ENCODE measurements at places on chromosomes 6 and 20. TPM values are rescaled to one million over a fixed set of nuclear protein-coding genes. Genes with fewer than 3 reads are reported as not detected.

DNA sequence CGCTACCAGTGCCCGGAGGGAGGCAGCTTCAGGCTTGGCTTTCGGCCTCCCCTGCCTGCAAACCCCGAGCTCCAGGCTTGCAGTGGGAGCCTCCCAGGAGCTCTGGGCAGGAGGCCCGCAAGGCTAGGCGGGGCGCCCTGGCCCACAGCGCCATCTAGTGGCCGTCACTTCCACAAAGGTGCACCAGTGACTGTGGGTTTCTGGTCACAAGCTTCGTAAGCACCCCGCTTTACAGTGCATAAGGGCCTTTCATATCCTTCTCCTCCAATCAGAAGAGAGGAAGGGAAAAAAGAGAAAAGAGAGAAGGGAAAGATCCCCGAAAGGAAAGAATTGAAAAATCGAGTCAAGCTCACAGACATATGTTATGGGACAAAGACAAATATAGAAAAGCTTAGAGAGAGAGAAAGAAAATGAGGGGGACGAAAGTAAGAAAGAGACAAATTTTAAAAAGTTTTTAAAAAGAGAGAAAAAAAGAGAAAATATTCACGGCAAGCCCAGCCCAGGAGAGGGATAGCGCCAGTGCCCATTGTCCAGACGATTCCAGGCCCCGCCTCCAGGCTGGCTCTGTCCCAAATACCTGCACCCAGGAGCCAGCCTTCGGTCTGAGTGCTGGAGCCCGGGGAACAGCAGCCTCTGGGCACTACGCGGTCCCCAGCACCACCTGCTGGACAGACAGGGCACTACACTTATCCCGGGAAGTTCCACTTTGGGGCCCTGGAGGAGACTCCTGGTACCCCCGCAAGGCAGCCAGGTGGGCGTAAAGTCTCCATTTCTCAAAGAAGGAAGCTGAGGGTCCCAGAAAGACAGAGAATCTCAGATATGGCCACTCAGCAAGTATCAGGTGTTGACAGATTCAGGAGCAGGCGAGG, 207.1 kb downstream of the PREX1 start:
- no peaks in the 10 kb centered on the region for H3K27me3 ChIP-seq
- peaks cover 19% of the 10 kb centered on the region for H3K4me1 ChIP-seq
- no peak overlapping the region for H3K27ac ChIP-seq

RGS17 gene
- not detected for total RNA-seq

GRCh38 chr20:10928841-10929421, 255.1 kb upstream of the JAG1 start:
- H3K4me3 ChIP-seq = no peak overlapping the region
- no peaks in the 10 kb centered on the region for H3K4me1 ChIP-seq
- H3K36me3 ChIP-seq = no peaks in the 10 kb centered on the region
- no peak overlapping the region for H3K27ac ChIP-seq

- no peaks in the 10 kb centered on the region for H3K4me1 ChIP-seq
- no peaks in the 10 kb centered on the region for H3K27me3 ChIP-seq
- H3K36me3 ChIP-seq = no peaks in the 10 kb centered on the region
- no peak for DNase-seq
- H3K4me3 ChIP-seq = no peak overlapping the region
Observed at GRCh38 chr6:5472571-5472970, 211.3 kb downstream of the FARS2 start.

DNA sequence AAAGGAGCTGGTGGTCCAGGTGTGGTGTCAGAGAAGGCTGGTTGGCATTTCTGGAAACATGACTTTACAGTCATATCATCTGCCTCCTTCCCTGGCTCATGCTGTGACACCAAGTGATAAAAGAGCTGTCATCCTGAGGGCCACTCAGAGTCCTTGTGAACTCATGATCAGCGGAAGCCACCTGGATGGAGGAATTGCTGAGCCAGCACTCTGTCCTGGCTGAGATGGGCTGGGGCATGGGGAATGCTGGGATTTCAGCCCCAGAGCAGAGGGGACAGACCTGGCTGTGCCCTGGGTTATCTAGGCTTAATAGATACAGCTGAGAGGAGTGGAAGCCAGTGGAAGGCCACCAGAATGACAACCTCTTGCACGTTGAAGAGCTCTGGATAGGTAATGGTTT, 214.3 kb downstream of the DHX35 start:
- H3K4me3 ChIP-seq = no peak overlapping the region
- DNase-seq = no peak
- no peak overlapping the region for H3K27ac ChIP-seq
- H3K27me3 ChIP-seq = no peaks in the 10 kb centered on the region
- H3K36me3 ChIP-seq = no peaks in the 10 kb centered on the region
- no peaks in the 10 kb centered on the region for H3K4me1 ChIP-seq

DNA sequence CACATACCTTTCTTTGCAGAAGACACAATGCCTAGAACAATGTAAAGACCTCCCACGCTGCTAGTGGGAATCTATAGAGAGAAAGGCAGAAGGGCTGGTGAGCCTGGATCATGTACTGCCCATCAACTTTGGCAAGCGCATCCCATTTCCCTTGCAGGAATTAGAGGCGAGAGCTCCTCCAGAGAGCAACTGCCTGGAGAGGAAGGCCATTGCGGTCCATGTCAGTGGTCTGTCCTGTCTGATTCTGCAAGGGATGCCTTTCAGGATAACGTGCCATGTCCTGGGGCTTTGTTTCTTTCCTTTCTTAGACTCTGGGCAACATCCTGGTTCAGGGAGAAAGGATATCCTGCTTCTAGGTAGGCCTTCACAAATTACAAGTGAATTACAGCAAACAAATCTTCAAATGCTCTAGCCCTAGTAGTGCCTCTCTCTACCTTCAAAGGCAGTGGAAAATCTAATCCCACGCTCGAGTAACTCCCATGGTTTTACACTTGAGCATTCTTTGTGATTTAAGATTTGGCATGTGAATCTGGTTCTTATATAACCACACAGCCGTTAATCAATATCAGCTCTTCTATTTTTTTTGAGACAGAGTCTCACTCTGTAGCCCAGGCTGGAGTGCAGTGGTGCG, 38.5 kb downstream of the GCNT2 start:
- H3K4me1 ChIP-seq = no peaks in the 10 kb centered on the region
- H3K36me3 ChIP-seq = no peaks in the 10 kb centered on the region
- no peaks in the 10 kb centered on the region for H3K27me3 ChIP-seq
- H3K4me3 ChIP-seq = no peak overlapping the region
- DNase-seq = no peak
- no peak overlapping the region for H3K27ac ChIP-seq

BNIP5 gene
- not detected for total RNA-seq

- no peak overlapping the region for H3K4me3 ChIP-seq
- H3K4me1 ChIP-seq = no peaks in the 10 kb centered on the region
- H3K27me3 ChIP-seq = no peaks in the 10 kb centered on the region
- no peak overlapping the region for H3K27ac ChIP-seq
- H3K36me3 ChIP-seq = no peaks in the 10 kb centered on the region
- DNase-seq = no peak
Observed at GRCh38 chr6:68911811-68912210, 276.7 kb downstream of the ADGRB3 start.

- H3K27me3 ChIP-seq = no peaks in the 10 kb centered on the region
- H3K27ac ChIP-seq = no peak overlapping the region
- no peaks in the 10 kb centered on the region for H3K36me3 ChIP-seq
- no peak overlapping the region for H3K4me3 ChIP-seq
- no peaks in the 10 kb centered on the region for H3K4me1 ChIP-seq
Observed at GRCh38 chr6:103284835-103285234, 1574.9 kb downstream of the HACE1 start.

Measured in right atrium auricular region (tissue), 2 donors.